Stimulated activated CD4-positive, alpha-beta T cell treated with anti-CD3 and anti-CD28 coated beads, Interleukin-1b, Interleukin-23, amount 100 ng/mL, for 1 hour (primary cell): ENCODE measurements at places on chromosomes 11 and 22.

DNA sequence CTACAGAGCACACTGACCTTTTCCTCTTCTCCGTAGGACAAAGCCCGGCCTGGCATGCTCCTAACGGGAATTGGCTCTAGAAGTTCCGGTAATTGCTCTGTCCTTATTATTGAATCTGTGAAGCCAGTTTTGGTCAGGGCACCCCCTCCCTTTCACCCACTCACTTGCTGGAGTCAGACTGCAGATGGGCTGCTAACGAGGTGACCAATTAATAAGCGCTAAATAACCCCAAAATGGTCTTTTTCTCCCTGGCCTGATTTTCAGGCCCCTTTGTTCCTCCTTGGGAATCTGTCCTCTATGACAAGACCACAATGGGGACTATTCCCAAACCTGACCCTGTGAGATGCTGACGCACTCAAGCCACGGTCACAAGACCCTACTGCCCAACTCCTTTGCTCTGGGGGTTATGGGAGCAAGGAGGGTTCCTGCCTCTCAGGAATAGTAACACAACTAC lies 610.0 kb upstream of the CADM1 start:
- no peak for DNase-seq

- no peak for DNase-seq
Observed at GRCh38 chr22:19637408-19638281, 76.7 kb upstream of the SEPTIN5 start.

DNA sequence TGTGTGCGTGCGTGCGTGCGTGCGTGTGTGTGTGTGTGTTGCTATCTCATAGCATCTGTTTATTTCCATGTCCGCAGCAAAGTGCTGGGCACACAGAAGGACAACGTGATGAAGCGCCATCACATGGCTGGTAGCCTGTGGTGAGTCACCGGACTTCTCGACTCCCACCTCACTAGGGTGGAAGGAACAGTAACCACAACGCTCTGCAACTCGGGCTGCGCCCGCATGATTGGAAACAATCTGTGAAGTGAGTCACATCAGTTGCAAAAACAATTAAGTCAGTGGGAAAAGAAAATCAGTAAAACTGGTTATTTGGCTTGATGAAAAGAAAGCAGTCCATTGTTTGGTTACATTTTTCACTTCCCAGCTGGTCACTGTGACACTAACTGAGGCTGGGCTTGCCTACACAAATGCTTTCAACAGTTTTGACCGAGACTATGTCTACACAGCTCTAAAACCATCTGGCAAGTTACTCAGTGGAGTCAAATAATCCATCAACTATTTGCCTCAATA lies 437.3 kb upstream of the CADM1 start:
- DNase-seq, result no peak

DNA sequence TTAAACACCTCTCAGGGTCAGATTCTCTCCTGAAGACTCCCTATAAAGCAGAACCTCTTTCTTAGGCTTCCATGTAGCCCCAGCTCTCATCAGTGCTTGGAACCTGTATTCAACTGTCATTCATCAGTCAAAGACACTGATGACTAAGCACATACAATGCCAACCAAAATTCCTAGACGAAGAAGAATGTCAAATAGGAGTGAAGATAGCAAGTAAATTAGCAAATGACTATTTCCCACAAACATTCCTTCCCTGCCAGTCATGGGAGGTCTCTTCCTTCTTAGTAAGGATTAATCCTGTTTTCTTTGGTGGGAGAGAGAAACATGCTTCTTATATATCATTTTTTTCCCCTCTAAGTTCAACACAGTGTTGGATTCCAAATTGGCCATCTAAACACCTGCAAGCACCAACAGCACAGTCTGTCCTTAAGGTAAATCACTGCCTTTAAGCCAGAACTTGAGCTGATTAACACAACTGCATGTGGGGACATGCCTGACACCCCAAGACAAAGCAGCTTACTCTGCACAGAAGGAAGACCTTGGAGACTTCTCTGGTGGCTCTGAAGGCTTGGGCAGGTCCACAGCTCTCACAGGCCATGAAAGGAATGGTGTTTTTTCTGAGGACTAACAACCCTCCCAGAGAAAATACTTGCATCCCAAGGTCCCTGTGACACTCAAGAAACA lies 47.5 kb upstream of the ME3 start:
- DNase-seq, result no peak

DNA sequence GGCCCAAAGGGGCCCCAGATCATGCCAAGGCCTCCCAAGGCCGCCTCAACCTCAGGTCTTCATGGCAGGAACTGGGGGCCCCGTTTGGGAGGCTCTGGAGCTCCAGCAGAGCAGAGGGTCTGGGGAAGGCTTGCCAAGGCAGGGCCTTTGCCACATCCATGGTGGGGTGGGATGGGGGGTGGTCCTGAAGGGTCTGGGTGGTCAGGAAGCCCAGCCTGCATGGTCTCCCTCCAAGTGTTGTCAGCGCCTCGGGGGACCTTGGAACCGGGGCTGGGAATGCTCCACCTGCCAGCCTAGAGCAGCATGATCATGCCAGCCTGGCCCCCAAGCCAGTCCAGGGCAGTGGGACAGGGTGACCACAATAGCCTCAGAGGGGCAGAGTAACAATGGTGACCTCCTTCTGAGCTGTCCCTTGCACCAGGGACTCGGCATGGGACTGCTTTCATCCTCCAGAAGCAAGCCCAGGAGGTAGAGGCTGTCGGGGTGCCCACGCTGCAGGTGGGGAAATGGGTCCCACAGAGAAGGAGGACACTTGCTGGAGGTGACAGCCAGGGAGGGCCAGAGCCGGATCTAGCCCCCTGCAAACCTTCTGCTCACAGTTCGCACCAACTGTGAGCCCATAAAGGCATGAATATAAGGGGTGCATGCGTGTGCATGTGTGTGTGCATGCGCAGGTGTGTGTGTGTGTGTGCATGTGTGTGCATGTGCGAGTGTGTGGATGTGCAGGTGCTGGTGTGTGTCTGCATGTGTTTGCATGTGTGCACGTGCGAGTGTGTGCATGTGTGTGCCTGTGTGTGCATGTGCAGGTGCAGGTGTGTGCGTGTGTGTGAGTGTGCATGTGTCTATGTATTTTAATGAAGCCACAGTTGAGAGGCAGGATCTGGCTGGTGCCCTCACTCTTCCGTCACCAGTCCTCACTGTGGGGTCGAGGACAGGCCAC lies 63.8 kb downstream of the MYEOV start:
- no peak for DNase-seq

DNA sequence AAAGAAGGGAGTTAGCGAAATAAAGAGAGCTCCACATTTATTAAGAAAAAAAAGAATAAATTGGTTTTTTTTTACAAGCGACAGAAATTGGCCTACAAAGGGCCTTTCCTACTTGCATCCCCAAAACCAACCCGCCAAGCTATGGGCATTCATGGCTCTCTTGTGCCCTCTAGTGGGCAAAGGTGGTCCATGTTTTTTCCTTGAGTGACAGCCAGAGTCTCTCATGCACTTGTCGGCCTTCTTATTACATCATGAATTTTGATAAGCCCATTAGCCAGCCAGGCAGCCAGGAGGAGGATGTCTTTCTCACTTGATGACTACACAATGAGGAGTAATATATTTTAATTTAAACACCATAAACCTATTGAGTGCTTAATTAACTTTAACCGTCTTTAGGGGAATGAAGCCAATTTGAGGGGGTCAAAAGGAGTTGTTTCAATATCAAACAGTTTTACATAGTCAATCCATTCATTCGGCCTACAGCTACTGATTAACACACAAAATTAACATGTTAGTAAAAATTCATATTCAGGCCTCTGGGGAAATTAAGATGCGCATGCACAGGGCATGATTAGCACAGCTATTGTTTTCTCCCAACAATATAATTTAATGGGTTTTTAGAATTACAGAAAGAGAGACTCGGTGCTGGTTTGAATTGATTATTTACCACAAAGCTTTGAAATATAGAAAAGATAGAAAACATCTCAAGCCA lies 85.5 kb downstream of the RCN1 start:
- DNase-seq, result peak; percentile 58

DNA sequence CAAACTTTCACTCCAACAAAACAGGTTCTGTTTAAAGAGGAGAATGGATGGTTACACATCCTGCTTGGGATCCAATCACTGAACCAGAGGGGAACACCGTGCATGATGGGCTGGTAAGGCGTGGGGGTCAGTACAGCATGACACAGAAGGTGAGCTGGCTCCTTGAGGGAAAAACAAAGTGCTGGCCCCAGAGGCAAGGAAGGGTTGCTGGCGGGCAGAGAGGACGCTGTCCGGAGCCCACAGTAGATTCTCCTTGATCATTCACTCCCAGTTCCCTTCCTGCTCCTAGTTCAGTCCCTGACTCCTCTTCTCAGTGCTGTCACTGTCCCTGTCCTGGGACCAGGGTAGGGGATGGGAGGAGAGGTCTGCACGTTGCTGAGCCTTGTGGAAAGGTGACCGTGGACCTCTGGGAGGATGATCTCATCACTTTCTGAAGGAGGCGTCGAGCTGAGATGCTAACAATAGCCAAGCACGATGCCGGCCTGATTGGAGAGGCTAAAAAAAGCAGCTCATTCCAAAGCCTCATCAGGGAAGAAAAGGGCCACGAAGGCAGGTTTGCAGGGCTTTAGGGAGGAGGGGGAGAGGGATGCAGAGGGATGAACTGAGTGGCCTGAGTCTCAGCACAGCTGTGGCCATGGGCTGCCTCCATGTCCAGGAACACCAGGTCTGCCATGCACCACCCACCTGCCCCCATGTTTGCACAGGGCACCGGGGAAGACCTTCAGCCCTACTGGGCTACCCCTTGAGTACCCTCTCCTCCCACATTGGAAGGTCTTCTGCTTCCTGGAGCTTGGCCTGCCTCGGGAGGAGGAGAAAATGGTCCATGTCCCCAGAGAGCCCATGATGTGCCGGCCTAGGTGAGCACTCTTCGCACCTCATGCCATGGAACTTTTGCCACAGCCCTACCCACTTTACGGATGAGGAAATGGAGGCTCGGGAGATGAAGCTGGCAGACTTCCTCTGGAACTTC lies 72.7 kb upstream of the RTL6 start:
- DNase-seq, result no peak

- DNase-seq, result no peak
Observed at GRCh38 chr22:25942115-25942855, 200.3 kb downstream of the MYO18B start.

DNA sequence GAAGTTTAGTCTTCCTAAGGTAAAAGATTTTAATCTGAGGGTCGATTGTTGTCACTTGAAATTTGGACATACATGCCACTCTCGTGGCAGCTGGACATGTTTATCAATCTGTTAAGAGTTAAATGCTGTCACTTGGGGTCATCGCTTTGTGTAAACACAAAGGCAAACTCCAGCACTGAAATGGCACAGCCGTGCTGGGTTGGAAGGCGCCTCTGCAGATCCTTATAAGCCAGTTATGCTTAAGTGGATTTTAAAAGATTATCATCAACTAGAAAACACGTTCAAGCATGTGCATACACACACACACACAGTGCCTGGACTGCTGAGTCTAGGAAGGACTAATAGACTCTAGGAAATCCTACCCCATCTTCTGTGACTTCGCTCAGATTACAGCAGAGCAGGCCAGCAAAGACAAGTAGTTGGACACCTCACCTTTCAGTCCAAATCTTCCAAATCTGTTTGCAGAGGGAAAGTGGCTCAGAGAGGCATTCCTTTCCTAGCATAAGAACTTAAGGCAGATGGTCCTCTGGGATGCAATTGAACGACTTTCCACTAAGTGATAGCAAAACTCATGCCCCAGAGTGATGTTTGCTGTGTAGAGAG lies 83.7 kb downstream of the CACNG2 start:
- DNase-seq, result no peak

- no peak for DNase-seq
Observed at GRCh38 chr11:114080769-114081168, 21.3 kb downstream of the ZBTB16 start.

DNA sequence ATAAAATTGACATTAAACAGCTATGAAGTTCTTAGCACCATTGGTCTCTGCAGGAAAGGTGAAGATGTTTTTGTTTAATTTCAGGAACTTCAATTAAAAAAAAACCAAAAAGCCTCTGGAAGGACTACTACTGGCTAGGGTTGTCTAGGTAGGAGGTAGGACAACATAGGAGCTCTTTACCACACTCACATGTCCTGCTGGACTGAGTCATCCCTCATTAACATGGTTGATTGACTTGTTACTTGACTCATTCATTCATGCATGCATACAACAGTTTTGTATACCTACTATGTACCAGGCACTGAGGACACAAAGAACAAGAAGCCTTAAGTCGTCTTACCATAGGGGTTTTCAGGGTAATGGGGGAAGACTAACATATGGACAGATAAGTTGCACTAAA lies 216.9 kb upstream of the ARHGAP20 start:
- DNase-seq, result no peak

GRCh38 chr11:86811637-86812321 lies 11.4 kb downstream of the PRSS23 start:
- no peak for DNase-seq

GRCh38 chr11:22903782-22904181 lies 43.5 kb upstream of the CCDC179 start:
- no peak for DNase-seq

- no peak for DNase-seq
Observed at GRCh38 chr22:46007003-46007847, 30.3 kb upstream of the WNT7B start.

DNA sequence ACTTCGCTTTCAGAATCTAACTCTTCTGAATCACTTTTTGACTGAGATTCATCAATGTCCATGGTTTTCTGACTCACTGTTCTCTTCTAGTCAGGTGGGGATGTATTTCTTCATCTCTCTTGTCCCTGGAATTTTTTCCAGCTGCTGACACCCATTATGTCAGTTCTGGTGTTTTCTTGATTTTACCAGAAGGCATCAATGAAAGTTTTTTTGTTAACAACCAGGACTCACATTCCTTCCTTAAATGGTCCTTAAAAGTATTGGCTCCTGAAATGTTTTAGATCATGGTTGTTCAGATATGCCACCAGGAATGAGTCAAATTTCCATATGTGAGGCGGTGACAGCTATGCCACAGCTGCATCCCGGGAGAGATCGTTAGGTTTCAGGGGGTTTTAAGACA lies 12.9 kb downstream of the MICAL2 start:
- no peak for DNase-seq

- DNase-seq, result no peak
Observed at GRCh38 chr11:3860375-3860774, 4.9 kb downstream of the STIM1 start.

DNA sequence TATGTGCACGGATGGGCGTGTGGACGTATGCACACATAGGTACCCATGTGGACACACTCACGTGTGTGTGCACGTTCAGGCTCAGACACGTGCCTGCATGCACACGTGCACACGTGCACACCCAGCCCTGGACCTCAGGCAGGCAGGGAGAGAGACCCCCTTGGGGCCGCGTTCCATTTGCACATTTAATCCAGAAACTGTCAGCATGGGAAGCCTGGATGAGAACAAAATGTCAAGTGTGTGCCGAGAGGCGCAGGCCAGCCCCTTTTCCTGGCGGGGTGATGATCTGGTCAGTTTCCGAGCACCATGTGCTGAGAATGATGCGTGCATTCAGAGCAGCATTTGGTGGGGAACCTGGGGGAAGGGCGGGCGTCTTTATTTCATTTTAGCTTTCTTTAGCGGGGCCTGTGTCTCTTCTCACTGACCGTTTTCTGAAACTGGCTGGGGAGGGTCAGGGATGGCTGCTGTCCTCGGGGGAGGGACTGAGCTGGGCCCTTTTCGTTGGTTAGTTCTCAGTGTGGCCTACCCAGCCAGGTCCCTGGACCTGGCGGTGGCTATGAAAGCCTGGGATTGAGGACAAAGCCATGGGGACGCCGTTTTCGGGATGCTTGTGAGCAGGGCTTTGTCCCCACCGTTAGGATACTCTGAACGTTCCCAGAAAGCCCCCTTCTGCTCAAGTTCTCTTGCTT lies 96.3 kb downstream of the KCNQ1 start:
- no peak for DNase-seq
